Esophagus squamous epithelium (tissue), 5 donors: ENCODE measurements at places on chromosomes 11 and 22.

DNA sequence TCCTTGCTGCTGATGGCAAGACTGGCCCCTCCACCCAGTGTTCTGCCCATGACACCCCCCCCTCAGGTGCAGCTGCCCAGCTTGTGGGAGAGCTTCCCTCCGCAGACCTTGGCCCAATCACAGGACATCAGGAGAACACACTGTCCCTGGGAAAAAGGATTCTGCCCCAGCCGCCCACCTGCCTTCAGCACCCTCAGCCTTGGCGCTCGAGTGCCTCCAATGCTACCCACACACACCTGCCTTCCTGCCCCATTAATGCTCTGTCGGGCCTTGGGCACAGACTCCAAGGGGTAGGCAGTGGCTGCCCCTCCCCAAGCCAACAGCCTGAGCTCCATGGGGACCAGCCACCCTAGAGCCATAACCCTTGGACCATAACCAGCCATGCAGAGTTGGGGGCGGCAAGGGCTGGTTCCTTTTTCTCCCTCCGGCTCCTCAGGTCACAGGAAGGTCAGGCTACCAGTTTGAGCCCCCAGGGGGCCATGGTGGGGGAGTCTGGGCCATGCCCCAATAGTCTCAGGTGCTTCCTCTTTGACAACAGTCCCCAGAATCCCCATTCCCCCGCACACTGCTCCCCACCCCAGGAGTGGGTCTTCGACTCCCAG lies 1.3 kb upstream of the ZNF70 start:
- peak; percentile 20 for DNase-seq

GRCh38 chr11:113261709-113262475 lies 52.5 kb upstream of the TTC12 start:
- no peak for DNase-seq

DNA sequence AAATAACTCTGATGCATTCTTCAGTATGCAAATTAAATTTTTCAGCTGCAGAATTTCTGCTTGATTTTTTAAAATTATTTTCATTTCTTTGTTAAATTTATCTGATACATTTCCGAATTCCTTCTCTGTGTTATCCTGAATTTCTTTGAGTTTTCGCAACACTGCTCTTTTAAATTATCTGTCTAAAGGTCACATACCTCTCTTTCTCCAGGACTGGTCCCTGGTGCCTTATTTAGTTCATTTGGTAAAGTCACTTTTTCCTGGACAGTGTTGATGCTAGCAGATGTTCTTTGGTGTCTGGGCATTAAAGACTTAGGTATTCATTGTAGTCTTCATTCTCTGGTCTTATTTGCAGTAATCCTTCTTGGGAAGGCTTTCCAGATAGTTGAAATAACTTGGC lies 577.4 kb upstream of the LUZP2 start:
- DNase-seq = no peak

DNA sequence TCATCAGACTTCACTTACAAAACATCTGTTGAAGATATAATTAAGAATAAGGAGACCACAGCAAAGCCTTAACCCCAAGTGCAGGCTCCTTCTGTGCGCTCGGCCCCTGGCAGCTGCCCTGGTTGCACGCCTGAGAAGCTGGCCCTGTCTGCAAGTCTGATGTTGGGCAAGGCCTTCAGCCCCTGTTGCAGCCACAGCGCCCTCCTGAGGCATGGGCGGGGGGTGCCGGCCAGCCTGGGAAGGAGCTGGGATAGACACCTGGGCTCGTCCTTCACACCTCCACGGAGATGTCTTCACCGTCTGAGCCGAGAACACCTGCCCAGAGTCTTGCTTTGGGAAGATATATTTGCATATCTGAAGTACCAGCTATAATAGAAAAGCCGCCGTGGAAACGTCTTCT lies 104.1 kb downstream of the MPPED1 start:
- no peak for DNase-seq

DNA sequence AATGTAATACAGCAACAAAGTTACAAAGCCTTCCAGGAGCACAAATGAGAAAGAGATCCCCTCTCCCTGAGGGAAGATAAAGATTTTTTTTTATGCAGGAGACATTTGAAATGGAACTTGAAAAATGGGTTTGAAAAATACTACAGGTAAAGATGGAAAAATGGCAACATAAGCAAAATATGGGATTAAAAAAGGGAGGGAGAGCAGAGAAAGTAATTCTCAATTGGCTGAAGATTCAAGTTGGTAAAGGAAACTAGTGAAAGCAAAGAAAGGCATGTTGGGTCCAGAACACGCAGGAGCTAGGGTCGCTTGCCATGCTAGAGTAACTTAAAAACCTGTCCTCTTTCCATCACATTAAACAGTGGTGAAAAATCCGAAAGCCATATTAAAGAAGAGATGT lies 1.5 kb downstream of the ZW10 start:
- no peak for DNase-seq

GRCh38 chr11:103997082-103997481 lies 39.4 kb upstream of the DDI1 start:
- no peak for DNase-seq

DNA sequence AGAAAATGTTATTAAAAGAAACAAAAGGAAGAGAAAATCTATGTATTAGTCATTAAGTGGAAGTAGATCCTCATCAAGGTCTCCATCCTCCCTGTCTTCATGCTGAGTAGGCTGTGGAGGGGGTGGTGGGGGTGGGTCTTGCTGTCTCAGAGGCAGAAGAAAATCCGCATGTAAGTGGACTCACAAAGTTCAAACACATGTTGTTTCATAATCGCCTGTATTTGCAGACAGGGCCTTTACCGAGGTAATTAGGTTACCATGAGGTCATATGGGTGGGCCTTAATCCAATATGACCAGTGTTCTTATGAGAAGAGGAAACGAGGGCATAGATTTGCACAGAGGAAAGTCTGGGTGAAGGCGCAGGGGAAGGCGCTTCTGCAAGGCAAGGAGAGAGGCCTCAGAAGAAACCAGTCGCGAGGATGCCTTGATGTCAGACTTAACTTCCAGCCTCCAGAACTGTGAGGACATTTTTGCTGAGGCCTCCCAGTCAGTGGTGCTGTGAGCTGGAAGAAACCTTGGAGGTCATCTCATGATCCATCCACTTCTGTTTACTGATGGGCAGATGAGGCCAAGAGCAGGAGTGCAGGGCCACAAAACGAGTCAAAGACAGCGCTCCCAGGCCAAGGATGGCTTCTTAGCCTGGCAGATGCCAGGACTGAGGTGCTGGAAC lies 49.3 kb upstream of the THY1 start:
- DNase-seq = no peak

GRCh38 chr11:119087123-119087522 lies 2.4 kb downstream of the HMBS start:
- DNase-seq = no peak

DNA sequence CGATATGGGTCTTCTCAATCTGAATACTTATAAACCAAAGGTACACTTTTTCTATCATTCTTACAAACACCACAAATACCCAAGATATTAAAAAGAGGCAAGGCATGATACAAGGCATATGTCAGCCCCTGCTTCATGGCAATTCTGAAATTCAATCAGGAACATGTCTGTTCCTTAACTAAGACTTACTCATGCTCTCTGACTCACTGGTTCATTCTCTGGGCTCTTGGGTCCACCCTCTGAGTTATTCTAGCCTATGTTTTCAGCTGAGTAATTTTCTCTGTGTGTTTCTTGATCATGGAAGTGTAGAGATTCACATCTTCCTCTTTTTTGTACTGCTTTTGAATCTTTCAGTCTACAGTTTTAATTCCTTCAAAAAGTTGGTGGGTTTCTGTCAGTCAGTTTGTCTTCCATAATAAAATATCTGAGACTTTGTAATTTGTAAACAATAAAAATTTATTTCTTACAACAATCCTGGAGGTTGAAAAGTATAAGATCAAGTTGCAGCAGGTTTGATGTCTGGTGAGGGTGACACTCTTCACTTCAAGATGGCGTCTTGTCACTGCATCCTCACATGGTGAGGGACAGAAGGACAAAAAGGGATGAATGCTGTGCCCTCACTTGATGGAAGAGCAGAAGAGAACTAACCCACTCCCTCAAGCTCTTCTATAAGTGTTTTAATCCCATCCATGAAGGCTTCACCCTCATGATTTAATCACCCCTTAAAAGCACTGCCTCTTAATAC lies 211.7 kb downstream of the FAM76B start:
- no peak for DNase-seq

DNA sequence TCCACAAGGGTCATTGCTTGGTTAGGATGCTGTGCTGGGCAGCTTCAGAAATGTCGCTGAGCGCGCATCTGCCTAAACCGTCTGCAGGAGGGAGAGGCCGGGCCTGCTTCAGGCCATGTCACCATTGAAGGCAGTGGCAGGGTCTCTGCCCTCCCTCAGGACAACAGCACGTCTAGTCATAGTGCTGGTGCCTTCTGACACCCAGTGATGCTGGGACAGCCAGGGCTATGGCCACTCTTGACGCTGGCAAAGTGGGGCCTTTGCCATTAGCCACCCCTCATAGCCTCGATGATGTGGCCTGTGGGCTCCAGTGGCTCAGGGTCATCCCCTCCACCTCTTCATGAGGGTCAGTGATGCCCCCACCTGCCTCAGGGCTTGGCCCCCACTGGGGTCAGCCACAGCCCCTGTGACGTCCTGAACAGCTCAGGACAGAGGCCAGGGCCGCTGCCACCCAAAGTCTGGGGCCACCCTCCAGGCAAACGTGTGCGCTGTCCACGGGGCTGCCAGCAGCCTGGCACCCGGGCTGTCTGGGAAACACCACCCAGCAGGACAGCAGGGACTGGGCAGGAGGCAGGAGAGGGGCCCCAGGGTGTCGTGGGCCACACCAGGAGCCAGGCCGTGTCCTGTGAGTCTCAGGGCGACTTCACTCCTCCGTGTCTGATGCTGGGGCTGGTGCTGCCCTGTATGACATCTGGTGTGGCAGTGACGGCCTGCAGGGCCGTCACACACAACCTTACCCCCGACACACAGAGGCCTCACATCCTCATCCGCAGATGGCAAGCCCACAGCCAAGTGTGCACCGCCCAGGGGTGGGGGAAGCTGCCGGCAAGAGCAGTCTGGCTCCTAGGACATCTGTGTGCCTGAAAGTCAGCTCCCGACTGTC lies 42.5 kb downstream of the CERK start:
- DNase-seq = no peak

DNA sequence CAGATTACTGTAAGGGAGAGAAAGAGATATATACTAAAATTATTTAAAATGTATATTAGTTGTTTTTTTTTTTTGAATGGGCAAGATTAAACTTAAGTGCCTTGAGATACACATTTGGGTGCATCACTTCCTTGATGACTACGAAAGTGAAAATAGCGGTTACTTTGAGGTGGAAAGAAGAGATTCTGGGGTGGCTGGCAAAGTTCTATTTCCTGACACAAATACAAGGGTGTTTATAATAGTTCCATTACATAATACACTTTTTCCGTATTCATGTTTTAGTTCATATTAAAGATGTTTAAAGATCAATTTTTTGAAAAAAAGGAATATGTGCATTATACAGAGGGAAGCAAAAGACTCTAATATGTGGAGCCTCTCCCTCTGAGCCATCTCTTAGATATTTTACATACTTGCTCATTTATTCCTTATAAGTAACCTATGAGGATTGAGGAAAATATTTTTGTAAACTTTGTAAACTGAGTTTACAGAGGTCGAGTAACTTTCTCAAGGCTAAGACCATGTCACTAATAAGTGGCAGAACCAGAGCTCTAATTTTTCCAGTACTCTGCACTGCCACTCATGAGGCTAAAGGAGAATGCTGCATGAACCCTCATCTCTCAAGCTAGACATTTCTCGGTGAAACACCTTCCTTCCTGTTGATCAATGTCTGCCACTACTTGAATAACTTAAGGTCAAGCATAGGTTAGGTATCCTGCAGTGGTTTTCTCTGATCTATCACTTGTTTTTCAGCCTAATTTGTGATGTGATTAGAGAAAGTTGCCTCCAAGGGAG lies 58.6 kb downstream of the DDIAS start:
- DNase-seq = no peak

DNA sequence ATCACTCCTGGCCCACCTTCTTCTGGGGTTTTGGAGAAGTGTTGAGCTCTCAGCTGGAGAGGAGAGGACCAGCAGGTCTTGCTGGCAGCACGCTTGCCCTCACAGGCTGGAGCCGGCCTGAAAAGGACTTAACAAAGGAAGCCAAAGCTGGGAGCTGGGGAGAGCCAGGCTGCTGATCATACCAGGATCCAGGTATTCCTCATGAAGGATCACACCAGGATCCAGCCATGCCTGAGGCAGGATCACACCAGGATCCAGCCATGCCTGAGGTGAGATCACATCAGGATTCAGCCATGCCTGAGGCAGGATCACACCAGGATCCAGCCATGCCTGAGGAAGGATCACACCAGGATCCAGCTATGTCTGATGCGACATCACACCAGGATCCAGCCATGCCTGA lies 17.0 kb downstream of the MRGPRD start:
- DNase-seq = no peak

DNA sequence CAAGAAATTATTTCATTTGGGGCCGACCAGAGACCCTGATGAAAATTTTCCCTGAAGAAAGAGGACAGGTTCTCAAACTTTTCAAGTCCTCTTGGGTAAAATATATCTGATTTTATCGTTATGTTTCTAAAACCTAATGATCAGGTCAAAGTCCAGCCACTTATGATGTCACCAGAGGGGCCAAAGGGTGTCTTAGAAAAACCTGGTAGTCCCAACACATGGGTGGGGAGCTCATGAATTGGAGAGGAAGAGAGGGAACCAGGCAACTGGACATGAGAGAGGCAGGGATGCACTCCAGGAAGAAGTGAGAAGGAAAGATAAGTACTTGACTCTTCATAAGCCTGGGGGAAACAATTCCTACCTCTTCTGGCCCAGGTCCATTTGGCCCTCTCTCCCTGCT lies 9.2 kb downstream of the SLC5A1 start:
- DNase-seq = no peak

DNA sequence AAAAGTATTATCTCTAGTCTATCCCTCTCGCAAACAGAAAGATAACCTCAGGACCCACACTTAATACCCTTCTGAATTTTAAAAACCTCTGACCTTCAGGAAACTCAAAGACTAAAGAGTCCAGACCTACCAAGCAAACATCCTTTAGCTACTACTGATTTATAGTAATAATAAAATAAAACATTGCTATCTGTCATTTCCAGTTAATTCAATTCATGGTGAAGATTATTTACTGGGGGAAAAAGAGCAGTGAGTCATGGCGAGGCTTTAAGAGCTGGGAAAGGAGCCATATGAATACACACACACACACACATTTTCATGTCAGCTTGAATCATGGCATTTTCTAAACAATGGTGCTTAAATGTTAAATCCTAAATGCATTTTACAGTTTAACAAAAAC lies 87.1 kb downstream of the FAM76B start:
- DNase-seq = no peak

DNA sequence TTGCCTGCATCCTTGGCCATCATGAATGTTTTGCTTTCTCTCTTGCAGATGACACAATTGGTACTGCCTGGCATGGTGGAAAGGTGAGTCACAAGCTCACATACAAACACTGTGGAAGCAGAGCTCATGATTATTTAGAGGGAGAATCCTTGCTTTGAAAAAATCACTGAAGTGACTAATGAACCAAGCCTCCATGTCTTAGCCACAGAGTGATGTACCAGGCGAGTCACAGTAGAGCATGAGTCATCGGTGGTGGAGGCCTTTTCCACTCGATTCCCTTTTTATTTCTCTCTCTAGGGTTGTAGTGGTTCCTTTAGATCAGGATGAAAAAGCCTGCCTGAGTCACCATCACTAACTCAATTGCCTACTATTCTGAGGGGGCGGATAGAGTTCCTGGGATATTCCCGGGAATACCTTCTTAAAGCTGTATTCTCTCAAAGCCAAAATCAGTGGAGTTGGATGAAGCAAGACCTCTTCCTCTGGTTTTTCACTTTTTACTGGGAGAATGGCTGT lies 49.6 kb upstream of the ALKBH3 start:
- DNase-seq = no peak

- no peak for DNase-seq
These were observed 1.2 kb upstream of the PPP1R14B start for GRCh38 chr11:64247729-64248531.

GRCh38 chr11:67628710-67629385 lies 889 bp downstream of the NUDT8 start:
- no peak for DNase-seq
